ENCODE measurements at places on chromosomes 3 and 15.

DNA sequence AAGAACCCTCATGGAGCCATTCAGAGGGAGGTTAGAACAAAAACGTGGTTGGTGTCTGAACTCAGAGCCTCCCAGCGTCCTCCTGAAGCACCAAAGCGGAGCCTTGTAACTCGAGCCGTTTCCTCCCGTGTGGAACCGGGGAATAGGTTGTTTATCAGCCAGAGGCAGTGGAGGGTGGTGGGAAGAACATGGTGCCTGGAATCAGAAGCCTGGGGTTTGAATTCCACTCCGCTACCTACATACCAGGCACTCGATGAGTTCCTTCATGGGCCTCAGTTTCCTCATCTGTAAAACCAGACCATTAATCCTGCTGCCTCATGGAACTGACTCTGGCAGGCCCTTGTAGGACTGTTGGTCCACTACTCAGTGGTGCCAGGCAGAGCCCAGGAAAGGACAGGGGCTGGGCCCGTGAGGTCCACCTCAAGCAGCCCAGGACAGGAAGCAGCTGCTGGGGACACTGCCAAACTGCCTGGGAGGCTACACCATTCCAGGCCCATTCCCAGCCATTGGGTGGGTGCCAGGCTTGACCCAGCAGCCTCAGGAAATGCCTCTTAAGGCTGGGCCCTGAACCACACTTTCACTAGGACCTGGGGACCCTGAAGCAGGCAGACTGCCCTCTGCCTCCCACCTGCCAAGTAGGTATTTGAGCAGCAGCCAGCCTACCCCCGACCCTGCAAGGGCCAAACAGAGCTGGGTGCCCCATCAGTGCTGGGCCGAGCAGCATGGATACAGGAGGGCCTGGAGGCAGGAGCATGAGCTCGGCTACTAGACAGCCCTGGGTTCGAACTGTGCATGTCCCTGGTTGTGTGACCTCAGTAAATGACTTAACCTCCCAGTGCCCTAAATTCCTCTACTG, 33.4 kb downstream of the PRKCD start:
- DNase-seq: no peak

DNA sequence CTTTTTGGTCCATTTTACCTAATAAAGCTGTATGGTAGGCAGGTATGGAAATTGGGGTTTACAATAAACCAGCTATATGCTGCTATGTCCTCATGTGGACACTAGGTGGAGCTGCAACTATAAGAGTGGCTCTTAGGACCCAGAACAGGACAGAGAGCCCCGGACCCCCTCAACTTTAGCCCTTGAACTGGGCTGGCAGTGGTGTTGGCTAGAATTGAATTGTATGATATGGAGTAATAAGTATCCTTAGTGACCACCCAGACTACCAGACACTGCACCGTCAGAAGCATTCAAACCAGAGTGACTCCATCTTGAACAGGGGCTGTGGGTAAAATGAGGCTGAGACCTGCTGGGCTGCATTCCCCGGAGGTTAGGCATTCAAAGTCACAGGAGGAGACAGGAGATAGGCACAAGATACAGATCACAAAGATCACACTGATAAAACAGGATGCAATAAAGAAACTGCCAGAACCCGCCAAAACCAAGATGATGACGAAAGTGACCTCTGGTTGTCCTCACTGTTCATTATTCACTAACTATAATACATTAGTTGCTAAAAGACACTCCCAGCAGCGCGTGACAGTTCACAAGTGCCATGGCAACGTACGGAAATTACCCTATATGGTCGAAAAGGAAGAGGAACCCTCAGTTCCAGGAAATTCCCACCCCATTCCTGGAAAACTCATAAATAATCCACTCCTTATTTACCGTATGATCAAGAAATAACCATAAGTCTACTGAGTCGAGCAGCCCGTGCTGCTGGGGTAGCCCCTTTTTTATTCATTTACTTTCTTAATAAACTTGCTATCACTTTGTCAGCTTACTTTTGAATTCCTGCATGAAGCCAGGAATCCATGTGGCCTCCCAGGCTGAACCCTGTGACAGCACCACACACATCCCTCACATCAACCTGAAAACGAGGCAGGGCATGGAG, 68.7 kb upstream of the BLM start:
- no peak for DNase-seq

GRCh38 chr3:71930056-71930991, 145.4 kb upstream of the PROK2 start:
- no peak for DNase-seq

DNA sequence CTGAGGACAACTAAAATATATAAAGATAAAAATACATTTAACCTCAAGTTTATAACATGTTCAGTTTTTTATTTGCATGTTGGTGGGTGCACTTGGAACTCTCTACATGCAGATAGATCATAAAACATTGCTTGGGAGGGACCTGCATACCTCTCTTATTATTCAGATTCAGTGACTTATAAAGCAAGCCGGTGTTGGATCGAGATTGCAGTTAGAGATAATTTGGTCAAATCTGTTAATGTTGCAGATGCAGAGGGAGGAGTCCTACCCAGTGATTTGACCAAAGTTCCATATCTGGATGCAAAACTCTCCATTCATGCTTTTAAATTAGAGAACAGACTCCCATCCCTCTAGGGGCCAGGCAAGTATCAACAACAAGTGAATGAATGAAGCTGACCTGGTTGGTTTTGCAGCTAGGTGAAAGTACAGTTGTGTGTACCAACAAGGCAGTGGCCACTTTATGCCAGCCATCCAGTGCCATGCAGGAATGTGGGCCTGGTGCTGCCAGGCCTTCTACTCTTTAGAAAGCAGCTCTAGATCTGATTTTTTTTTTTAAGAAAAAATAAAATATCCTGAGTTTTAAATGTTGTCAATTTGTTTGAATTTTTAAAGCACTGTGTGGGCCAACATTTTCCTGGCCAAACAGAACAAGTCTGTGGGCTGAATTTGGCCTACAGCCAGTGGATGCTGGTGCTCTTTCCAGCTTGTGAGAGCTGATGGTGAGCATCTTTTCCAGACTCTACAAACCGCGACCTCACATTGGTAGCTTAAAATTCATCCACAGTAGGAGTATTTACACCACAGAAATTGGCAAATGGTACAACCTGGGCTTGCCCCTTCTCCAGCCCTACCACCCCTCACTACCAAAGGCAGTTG, 12.3 kb downstream of the CDIN1 start:
- DNase-seq: no peak

DNA sequence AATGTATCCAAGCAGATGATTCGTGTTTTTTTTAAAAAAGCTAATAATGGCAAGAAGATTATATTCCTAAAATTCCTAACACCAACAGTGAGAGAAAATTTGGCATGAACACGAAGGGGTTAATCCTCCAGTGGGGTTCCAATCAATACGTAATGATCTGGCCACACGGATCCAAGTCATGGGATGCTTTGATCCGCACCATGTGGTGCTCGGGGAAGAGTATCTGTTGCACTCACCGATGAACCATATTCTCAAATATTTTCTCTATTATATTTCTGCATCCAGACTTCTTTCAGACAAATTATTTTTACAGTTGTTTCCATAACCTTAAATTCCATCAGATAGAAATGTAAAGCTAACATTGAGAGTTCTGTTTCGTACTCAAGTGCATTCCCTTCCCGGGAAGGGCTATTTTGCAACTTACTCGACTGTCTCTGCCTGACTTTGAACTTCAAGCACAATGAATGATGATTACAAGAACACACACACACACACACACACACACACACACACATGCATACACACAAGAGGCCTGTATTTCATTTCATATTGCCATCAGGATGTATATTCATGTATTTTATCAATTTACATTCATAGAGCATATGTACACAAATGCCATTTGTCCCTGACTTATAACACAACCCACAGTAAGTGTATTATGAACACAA, 567.2 kb downstream of the FOXP1 start:
- no peak for DNase-seq

All from T-helper 2 cell (primary cell).